Epithelial cell of prostate (primary cell): ENCODE measurements at places on chromosomes 5 and 9.

DNA sequence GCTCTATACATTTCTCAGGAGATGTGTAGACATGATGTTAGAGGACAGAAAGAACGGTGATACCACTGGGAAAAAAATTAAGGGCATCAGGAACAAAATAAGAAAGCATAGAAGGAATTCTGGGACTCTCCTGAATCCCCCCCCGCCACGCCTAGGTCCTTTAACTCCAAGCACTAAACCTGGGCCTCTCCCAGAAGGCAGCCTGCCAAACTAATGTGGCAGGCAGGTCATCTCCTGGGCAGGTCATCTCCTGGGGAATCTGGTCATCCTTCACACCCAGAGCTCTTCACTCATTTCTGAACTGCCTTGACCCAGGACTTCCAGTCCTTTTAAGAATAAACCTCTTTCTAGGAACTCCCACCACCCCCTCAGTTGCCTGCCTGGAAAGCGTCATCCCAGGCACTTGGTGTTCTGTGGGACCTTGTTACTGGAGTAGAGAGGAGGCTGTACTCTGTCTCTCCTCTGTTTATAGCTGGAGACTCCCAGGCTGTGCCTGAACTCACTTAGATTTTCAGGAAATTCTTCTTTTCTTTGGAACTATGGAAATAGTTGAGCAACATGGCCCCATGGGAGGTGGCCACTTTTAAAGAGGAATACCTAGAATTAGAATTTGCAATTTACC is 24.1 kb downstream of the PSAT1 start:
- DNase-seq, result no peak

GRCh38 chr5:79816014-79816413 is 126.4 kb downstream of the CMYA5 start:
- DNase-seq, result no peak

- DNase-seq, result no peak
Measured at GRCh38 chr5:76404223-76405211, 1.4 kb downstream of the IQGAP2 start.

GRCh38 chr5:1127959-1128785 is 16.3 kb upstream of the SLC12A7 start:
- no peak for DNase-seq

DNA sequence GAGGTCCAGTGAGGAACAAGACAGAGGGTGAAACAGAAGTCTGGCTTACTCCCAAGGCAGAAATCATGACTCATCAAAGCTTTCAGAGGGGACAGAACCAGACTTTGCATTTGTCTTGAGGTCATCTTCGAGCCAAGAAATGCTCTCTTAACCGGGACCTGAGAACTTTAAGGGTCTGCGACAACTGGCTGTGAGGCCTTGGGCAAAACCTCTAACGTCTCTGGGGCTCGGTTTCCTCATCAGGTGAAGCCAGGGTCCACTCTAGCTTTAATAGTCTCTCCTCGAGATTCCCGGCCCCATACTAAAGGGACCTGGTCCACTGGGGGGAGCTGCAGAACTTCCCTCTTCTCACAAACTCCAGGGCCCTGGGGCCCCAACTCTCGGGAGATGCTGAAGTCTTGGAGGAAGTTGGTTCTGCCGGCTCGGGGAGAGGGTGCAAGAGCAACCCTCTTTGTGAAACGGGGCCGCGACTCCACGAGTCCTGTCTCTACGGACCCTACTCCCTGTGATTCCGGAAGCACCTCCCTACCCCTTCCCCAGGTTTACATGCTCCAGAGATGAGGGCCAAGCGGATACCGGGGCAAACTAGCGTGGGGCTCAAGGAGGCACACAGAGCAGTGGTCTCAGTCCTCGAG is 2.6 kb downstream of the GLIS3 start:
- no peak for DNase-seq

GRCh38 chr9:100619194-100619593 is 41.3 kb downstream of the CAVIN4 start:
- DNase-seq, result no peak

DNA sequence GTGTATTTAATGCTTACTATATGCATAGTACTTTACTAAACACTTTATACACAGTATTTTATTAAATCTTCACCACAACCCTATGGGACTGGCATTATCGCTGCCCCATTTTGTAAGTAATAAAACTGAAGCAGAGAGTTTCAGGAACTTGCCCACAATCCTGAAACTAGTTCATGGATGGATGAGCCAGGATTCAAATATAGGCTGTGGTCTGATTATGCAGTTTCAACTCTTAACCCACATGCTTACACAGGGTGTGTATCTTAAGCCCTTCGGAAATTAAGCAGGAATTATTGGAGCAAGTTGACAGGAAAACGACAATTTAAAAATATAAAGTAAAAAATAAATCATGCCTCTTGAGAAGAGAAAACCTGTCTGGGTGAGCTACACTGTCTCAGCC is 109.0 kb downstream of the ATP10B start:
- DNase-seq, result no peak

- no peak for DNase-seq
Measured at GRCh38 chr5:55634209-55634805, 77.8 kb downstream of the SLC38A9 start.

DNA sequence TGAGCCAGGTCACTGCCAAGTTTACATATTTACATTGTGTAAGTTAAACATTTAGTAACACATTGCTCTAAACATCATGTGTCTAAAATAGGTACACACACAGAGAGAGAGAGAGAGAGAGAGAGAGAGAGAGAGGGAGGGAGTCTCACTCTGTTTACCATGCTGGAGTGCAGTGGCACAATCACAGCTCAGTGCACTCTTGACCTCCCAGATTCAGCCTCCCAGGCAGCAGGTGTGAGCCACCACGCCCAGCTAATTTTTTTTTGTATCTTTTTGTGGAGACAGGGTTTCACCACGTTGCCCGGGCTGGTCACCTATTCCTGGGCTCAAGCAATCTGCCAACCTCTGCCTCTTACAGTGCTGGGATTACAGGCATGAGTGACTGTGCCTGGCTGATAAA is 1045.3 kb downstream of the TLE1 start:
- no peak for DNase-seq

DNA sequence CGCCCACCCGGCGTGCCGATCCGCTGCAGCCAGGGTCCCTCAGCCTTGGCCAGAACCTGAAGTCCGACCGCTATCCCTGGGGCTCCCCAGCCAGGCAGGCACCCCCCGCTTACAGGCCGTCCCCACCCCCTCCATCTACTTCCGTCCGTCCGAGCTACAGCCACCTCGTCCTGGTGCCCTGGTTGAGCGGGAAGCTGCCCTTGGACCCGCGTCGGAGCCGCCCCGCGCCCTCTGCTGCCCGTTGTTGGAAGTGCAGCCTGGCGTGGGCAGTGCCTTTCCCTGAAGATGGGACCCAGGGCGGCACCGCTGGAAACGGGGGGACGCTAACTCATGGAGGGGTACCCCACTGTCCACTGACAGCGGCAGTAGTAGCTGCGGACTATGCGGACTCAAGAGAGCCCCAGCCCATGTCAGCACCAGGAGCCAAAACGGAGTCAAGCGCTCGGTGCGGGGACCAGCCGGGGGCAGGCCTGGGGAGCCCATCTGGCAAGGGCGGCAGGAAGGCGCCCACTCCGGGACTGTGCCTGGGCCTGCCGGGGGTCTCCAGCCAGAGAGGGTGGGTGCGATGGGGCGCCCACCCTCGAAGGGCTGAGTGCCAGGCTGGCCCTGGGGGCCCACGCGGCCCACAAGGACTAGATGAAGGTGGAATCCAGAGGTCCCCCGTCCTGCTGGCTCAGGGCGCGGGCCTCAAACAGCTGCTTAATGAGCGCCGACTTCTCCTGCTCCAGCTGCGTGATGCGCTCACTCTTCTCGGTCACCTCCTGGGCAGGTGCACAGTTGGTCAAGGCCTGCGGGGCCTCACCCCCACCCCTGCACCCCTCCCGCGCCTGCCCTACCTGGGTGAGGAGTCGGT is 6.1 kb downstream of the SAPCD2 start:
- no peak for DNase-seq

GRCh38 chr5:59317023-59317773 is 576.3 kb downstream of the PDE4D start:
- DNase-seq, result no peak

- no peak for DNase-seq
Measured at GRCh38 chr5:135217669-135218485, 181.2 kb downstream of the MACROH2A1 start.

DNA sequence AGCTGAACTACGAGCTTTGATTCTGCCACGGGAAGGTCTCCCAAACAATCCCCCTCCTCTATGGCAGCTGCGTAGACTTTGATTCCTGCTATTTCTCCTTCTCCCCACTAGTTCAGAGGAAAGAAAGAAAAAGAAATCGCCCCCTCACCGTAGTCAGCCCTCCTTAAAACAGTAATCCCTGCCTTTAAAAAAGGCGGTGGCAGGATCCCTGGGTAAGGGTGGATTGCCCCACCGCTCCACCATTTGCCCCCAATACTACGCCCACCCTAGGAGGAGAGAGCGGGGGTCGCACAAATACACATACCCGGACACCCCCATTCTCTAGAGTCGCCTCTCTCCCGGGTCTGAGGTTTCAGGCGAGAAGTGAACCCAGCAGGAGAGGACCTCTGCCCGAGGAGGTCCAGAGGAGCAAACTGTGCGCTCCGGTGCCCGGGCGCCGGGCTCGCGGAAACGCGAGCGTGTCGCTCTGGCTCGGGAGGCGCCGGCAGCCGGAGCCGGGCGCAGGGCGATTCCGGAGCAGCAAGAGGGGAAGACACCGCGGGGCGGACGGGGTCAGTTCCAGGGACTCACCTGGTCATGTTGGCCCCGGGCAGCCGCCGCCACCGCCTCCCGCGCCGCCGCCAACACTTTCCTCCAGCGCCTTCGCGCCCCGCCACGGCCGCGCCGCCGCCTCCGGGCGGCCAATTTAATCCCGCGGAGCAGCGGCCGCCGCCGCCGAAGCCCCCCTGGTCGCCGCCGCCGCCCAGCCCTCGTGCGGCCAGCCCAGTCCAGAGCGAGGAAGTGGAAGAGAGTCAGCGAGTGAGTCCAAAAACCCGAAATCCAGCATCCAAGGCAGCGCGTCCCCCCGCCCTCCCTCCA is 1057.7 kb upstream of the DMAC1 start:
- DNase-seq, result no peak

DNA sequence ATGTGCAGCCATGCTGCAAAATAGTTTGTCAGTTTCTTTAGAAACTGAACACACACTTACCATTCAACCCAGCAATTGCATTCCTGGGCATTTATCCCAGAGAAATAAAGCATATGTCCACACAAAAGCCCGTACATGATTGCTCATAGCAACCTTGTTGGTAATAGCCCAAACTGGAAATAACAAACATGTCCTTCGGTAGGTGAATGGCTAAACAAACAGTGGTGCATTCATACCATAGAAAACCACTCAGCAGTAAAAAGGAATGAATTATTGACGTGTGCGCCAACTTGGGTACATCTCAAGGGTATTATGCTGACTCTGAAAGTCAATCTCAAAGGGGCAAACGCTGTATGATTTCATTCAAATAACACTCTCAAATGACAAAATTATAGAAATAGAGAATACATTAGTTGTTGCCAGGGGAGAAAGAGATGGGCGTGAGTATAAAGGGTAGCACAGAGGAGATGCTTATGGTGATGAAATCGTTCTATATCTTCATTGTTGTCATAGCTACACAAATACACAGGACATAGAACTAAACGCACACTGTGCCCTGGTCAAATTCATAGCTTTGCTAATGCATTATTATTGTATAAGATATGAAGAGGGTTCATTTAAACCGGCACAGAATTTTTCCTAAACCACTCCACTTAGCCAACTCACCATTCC is 58.2 kb downstream of the DRD1 start:
- DNase-seq, result peak; percentile 53

DNA sequence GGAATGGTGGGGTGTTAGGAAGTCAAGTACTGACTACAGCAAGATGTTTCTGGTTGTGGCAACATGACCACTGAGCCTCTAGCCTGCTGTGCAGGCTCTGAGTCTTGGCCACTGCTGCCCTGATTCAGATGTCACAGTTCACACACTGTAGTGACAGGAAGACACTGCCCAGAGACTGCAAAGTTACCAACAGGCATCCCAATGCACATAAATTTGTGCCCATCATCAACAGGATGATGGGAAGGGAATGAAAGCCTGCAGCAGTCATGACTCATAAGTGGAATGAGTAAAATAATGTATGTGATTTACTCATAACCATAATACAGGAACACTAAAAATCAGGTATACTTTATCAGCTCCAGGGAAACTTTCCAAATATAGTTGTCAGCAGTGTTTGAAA is 251.6 kb upstream of the HAPLN1 start:
- DNase-seq, result no peak

DNA sequence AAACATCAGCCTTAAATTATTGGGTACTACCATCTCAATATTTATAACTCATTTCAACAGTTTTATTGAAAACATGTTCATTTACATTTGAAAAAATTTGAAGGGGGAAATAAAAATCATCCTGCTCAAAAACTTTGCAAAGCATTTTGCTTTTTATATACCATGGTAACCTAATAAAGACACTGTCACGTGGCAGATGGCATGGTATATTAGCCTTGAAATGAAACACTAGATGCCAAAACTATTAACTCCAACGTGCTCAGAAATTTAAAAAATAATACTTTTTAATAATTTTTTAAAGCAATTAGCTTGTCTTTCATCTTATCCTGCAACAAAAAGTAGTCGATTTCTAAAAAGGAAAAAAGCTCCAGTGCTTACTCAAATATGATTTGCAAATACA is 88.6 kb upstream of the NFIB start:
- no peak for DNase-seq

DNA sequence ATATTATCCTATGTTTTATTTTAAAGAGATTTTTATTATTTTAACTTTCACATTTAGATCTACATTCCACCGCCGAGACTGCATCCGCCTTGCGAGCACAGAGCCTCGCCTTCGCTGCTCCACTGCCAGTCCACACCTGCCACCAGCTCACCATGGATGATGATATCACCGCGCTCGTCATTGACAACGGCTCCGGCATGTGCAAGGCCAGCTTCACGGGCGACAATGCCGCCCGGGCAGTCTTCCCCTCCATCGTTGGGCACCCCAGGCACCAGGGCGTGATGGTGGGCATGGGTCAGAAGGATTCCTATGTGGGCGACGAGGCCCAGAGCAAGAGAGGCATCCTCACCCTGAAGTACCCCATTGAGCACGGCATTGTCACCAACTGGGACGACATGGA is 8.6 kb upstream of the TBCA start:
- no peak for DNase-seq

DNA sequence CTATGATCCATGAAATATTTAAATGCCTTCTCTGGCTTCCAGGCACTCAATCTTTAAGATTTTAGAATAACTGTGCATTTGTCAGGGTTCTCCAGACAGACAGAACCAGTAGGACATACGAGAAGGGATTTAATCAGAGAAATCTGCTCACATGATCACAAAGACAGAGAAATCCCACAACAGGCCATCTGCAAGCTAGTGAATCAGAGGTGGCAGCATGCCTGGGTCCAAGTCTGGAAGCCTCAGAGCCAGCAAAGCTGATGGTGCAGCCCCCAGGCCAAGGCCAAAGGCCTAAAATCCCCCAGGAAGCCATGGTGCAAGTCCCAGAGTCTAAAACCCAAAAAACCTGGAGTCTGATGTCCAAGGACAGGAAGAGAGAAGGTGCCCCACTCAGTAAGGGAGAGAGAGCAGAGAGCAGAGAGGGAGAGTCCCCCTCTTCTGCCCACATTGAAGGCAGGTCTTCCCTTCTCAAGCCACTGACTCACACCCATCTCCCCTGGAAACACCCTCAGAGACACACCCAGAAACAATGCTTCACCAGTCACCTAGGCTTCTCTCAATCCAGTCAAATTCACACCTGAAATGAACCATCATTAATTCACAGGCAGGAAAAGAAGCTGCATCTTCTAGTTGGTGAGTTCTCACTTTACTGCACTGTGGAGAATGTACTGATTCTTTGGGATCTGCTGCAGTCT is 48.7 kb downstream of the CAMSAP1 start:
- no peak for DNase-seq
